Naive thymus-derived CD8-positive, alpha-beta T cell (primary cell): ENCODE measurements at places on chromosomes 11 and 22.
A peak's percentile ranks its signal among the peaks of the same experiment; 100 is the strongest.

GRCh38 chr11:35087648-35088047, 51.3 kb upstream of the CD44 start:
- H3K36me3 ChIP-seq, result no peaks in the 10 kb centered on the region
- H3K27me3 ChIP-seq, result no peaks in the 10 kb centered on the region
- H3K4me1 ChIP-seq, result peaks cover 66% of the 10 kb centered on the region

DNA sequence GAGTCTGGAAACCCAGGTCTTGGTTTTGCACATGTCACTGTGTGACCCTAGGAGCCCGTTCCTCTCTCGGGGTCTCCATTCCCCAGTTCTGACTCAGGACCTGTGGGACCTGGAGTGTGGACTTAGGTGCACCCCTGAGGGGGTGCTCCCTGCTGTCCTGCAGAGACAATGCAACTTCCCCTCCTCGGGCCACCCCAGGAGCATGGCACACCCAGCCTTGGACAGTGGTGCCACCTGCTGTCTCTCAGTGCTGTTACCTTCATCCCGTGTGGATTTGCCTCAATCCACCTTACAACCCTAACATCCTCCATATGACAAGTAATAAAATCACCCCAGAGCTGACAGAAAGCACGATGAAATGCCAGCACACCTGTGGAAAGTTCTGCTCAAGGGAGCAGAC, 27.5 kb upstream of the CRYBB3 start:
- no peak overlapping the region for H3K4me3 ChIP-seq
- peaks cover 2% of the 10 kb centered on the region for H3K4me1 ChIP-seq
- peak overlapping the region; percentile 22 for H3K27ac ChIP-seq
- H3K27me3 ChIP-seq, result no peaks in the 10 kb centered on the region
- peaks cover 15% of the 10 kb centered on the region for H3K36me3 ChIP-seq

- H3K27me3 ChIP-seq, result peaks cover 45% of the 10 kb centered on the region
- H3K4me1 ChIP-seq, result peaks cover 11% of the 10 kb centered on the region
- no peak overlapping the region for H3K4me3 ChIP-seq
- H3K27ac ChIP-seq, result no peak overlapping the region
- H3K36me3 ChIP-seq, result no peaks in the 10 kb centered on the region
These were observed 30.5 kb upstream of the OR10G7 start for GRCh38 chr11:124071623-124071948.

GRCh38 chr11:36512016-36512415, 1.9 kb upstream of the TRAF6 start:
- no peak for DNase-seq
- no peak overlapping the region for H3K27ac ChIP-seq
- H3K27me3 ChIP-seq, result peaks cover 10% of the 10 kb centered on the region
- peaks cover 18% of the 10 kb centered on the region for H3K4me1 ChIP-seq

DNA sequence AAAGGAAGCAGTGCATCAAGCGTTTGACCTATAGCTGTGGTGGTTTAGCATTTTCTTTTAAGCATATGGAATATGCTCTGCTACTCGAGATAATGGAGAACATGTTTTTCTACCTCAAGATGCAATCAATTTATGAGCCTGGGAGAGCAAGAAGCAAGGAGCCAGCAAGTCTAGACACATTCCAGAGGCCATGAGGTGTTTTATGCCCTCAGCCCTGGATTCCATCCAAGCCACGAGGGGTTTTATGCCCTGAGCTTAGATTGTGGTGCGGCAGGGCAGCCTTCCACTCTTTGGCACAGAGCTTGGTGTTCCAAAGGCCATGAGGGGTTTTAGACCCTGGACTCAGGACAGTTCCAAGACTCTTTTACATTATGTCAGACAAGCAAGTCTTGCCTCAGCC, 11.7 kb upstream of the DNAJB13 start:
- H3K4me3 ChIP-seq, result no peak overlapping the region
- H3K36me3 ChIP-seq, result peaks cover 12% of the 10 kb centered on the region
- no peak for DNase-seq

- no peak overlapping the region for H3K27ac ChIP-seq
- no peaks in the 10 kb centered on the region for H3K36me3 ChIP-seq
- no peaks in the 10 kb centered on the region for H3K27me3 ChIP-seq
These were observed 33.7 kb downstream of the CYB5R2 start for GRCh38 chr11:7639643-7640025.

DNA sequence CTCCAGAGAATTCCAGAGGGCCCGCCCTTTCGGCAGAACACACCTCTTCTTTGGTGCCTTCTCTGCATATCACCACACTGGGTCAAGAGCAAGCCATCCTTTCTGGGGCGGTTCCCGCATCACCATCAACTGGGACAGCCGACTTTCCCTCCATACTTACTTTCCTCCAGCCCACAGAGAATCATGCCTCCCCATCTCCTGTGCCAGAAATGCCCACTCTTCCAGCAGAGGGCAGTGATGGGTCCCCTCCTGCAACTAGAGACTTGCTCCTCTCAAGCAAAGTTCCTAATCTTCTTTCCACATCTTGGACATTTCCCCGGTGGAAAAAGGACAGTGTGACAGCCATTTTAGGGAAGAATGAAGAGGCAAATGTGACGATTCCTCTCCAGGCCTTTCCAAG, 157.7 kb downstream of the C11orf91 start:
- no peaks in the 10 kb centered on the region for H3K36me3 ChIP-seq
- H3K4me1 ChIP-seq, result peaks cover 1% of the 10 kb centered on the region
- no peak for DNase-seq
- H3K27me3 ChIP-seq, result peaks cover 9% of the 10 kb centered on the region

- no peak overlapping the region for H3K4me3 ChIP-seq
- no peaks in the 10 kb centered on the region for H3K27me3 ChIP-seq
- H3K27ac ChIP-seq, result no peak overlapping the region
- DNase-seq, result no peak
- H3K36me3 ChIP-seq, result no peaks in the 10 kb centered on the region
These were observed 44.4 kb upstream of the FAT3 start for GRCh38 chr11:92180226-92180625.

- no peak for DNase-seq
- no peak overlapping the region for H3K27ac ChIP-seq
- H3K36me3 ChIP-seq, result peaks cover 9% of the 10 kb centered on the region
- peaks cover 7% of the 10 kb centered on the region for H3K4me1 ChIP-seq
- H3K27me3 ChIP-seq, result no peaks in the 10 kb centered on the region
These were observed 9.3 kb downstream of the SHISA8 start for GRCh38 chr22:41905411-41906202.

- no peak overlapping the region for H3K27ac ChIP-seq
- H3K4me3 ChIP-seq, result no peak overlapping the region
- no peaks in the 10 kb centered on the region for H3K36me3 ChIP-seq
- no peak for DNase-seq
- peaks cover 16% of the 10 kb centered on the region for H3K4me1 ChIP-seq
- no peaks in the 10 kb centered on the region for H3K27me3 ChIP-seq
These were observed 10.5 kb downstream of the PTDSS2 start for GRCh38 chr11:460331-461199.
